Heart left ventricle (tissue), 16 donors: ENCODE measurements at places on chromosomes 5 and 9.

DNA sequence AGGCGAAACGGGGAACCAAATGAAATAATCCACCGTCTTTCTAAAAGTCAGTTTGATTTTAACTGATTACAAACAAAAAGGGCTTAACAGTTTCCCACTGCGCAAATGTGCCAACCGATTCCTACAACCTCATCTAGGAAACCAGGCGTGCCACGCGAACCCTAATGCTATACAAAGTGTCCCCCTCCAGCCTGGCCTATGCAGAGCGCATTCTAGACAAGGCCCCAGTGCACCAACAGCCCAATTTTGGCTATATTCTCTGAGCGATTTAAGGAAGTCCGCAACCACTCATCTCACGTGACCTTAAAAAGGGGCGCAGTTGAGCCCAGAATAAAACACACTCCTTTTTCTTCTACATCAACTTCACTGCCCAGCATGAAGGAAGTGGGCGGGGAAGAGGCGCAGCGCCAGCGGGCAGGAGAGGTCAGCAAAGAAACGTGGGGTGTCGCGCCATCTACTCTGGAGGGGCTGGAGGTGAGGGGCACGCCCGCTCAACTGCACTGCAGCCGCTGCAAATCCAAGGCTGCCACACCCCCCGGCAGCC lies 779 bp downstream of the FAM13B start:
- DNase-seq, result peak; percentile 77

DNA sequence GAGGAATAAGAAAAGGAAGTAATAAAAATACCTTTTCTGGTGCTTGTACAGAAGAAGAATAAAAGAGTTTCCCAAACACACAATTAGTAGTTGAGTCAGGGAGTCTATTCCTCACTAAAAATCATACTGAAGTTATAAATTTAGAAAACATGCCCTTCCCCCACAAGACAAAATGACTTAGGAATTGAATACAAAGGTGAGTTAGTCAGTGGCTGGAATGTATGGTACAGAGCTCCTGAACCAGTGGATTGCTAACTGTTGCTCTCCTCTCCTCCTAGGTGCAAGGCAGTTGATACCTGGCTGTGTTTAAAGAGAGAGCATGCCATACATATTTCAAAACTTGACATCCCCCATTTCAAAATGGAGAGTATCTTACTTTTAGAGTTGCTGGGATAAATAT lies 1.9 kb downstream of the GDA start:
- DNase-seq, result no peak

DNA sequence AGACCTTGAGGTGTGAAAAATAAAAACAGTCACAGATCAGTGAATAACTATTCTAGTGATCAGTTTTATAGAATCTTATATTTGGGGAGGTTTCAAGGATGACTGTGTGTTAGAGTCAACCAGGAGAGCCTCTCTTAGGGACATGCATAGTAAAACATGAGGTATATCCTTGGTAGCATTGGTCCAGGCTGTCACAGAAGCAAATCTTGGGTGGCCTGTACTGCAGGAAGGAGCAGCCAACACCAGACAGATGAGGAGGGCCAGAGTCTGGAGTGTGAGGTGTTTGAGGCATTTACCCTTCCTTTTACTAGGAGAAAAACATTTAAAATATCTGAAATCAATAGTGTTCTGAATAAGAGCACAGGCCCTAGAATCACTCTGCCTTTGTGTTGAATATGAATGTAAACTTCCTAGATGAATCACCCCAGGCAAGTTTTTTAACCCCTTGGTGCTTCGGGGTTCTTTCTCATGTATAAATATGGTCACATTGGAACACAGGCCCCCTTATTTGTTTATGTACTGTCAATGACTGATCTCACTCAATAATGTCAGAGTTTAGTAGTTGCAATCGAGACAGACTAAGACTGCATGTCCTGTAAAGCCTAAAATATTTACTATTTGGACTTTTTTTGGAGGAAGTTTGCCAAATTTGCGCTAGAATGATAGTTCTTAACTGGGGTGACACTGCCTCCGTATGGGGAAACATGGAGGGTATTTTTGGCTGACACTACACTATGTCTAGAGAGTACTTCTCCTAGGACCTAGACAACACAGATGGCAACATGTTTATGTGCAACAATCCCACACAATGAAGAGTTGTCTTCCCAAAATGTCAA lies 416.5 kb upstream of the POU5F2 start:
- no peak for DNase-seq

DNA sequence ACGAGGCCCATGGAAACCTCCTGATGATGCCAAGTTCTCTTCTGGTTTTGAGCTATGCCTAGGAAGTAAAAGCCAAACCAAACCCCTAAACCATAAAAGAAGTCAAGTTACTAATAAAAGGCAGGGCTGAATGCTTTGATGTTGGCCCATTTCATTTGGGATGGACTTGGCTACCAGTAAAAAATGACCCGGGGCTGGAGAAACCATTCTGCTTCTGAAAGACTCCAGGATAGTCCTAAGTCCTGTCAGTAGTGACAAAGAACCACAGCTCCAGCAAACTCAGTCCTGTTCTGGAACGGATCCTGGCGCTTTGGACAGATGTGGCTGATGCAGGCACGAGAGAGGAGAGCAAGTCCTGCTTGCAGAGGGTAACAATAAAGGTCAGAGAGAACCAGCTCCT lies 68.6 kb downstream of the SH3PXD2B start:
- DNase-seq, result no peak

DNA sequence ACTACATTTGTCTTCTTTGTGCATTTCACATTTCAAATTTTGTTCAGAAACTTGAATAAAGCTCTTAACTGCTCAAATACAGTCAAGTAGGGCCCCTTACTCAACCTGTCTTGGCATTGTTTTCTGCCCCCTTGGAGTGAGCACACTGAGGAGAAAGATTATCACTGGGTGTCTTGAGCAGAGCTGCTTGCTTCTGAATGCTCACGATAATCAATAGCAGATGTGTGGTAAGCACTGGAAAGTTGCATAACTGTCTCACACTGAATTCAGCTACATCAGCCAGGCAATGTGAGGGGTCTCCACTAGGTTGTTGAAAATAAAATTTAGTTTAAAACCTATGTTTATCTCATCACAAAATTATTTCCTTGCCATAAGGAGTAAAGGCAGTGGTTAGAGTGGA lies 7.8 kb upstream of the TNFAIP8 start:
- no peak for DNase-seq

GRCh38 chr9:96509848-96510247 lies 59.9 kb downstream of the HABP4 start:
- DNase-seq, result no peak

GRCh38 chr9:110104261-110104809 lies 103.6 kb downstream of the C9orf152 start:
- no peak for DNase-seq

GRCh38 chr9:7369384-7369821 lies 430.2 kb downstream of the DMAC1 start:
- DNase-seq, result no peak

GRCh38 chr5:178434851-178435250 lies 155.3 kb downstream of the COL23A1 start:
- peak; percentile 78 for DNase-seq

GRCh38 chr5:83683836-83684235 lies 36.8 kb downstream of the HAPLN1 start:
- no peak for DNase-seq

- no peak for DNase-seq
Measured at GRCh38 chr9:87711857-87712800, 13.8 kb upstream of the CTSL start.

DNA sequence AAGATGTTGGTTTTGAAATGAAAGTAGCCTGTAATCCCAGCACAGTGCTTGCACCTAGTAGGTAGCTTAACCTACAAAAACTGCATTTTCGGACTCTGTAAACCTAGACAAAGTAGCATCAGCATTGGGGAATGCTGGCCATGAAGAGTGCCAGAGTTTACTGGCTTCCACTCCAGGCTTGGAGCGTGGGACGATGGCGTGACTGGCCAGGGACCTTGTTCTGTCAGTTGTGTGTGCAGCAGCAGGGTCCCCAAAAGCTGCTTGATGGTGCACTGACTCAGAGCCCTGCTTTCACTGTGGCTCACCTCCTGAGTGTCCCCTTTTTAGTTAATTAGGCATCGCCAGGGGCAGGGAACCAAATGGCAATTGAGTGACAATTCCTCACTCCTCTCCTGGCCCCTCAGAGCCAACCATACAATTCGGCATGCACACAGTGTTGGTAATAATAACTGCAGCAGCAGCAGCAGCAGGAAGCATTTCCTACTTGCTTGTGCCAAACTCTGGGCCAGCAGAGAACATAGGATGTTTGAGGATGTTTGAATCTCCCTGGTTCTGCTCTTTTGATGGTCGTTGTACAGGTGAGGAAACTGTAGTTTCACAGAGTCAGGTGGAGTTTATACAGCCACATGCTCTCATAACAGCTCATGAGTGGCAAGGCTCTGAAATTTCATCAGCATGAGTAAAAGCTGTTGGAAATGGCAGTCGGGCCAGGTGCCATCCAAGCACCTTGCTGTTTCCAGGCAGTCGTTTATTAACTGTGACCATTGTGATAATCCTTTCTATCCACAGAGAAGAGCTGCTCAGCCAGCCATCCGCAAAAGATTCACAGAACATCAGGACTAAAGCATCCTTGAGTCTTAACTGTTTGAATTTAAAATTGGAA lies 4.2 kb downstream of the UBE2QL1 start:
- DNase-seq, result no peak

GRCh38 chr5:142758062-142758795 lies 11.9 kb upstream of the ARHGAP26 start:
- no peak for DNase-seq

DNA sequence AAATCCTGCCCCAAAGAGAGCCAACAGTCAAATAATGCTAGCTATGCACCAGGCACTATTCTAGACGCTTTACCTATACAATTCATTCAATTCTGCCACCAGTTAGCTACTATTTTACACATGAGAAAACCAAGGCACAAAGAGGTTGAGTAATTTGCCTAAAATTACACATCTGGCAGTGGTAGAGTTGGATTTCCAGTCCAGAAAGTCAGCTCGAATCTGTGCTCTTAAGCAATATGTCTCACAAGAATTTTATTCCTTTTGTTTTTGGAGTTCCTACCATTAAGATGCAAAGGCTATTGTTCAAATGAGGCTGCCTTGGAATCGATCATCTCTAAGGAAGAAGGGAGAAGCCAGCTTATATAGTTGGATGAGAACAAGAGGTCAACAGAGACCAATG lies 256.9 kb upstream of the RASA1 start:
- DNase-seq, result no peak

DNA sequence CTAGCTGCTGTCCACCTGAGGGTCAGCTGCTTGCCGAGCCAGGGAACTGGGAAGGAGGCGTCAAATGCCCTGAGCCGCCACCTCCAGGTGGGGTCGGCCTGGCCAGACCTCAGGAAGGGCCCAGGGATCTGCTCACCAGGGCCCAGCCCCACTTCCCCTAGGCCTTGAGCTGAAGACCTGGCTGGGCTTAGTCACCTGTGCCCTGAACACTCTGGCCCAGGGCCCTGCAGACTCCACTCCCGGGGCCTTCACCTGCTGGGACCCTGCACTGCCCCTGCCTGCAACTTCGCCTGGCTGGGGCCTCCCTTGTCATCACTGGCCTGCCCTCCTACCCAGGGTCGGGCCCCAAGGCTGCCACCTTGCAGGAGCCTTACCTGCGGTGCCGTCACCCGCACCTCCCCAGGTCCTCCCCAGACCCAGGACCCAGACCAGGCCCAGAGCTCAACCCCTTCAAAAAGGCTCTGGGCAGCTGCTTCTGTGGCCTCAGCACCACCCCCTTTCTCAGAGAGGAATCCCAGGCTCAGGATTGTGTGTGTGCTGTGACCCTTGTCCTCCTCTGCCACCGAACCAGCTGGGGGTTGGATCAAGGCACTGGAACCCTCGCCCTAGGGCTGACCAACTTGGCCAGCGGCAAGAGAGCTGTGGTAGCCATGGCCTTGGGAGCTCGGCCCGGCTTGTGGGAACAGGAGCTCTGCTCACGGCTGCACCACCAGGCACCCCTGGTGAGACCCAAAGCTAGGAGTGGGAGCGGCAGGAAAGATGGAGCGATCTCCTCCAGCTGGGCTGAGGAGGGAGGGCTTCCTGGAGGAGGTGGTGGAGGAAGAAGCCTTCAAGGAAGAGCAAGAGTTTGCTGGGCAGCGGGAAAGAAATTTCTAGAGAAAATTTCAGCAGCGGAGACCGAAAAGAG lies 1.2 kb upstream of the NELFB start:
- DNase-seq, result no peak

DNA sequence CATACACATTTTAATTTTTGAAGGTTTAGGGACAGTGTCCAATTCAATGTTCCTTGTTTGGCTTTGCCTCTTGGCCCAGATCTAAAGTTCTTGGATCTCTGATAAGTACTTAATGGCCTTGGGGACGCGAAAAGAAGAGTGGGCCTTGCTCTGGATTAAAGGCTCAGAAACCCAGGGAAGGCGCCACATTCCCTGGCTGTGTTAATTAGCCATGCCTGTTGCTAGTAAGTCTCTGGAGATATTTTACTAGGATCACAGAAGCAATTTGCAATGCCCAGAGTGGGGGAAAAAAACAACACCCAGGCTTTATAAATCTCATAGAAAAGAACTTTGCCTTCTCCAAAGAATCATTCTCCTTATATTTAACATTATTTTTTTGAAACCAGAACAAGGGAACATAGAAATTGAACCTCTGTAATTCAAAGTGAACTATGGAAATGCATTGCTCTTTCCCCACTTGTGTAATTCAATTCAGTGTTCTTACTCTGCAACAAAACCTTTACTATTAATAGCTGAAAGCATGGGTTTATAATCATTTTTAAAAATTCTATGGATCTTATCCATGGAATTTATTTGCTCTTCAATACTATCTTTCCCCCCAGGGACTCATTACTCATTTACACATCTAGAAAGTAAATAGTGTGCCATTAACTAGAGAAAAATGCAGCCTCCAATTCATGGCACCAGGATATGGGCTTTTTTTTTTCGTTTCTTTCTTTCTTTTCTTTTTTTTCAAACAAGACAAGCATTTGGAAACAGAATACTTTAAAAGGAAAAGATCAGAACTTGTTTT lies 172.2 kb upstream of the ANKRD55 start:
- no peak for DNase-seq

DNA sequence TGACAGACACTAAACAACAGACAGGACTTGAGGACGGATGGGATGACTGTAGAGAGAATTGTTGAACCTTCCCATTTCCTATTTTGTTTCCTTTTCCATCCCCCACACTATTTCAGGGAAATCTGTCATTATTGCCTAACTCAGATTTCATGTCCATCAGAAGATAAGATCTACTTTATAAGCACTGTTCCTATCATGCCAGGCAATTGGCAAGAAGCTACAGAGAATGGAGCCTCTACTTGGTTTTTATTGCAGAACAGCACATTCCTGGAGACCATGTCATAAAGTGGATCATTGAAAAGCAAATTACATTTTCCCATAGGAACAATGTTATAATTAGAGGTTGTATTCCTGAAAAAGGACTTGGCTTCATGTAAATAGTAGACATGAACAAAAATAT lies 173.7 kb upstream of the KIF2A start:
- DNase-seq, result no peak

- no peak for DNase-seq
Measured at GRCh38 chr5:170313344-170313743, 15.8 kb upstream of the LCP2 start.
